Right lung (tissue), 10 donors: ENCODE measurements at places on chromosomes 3 and 15. TPM values are rescaled to one million over a fixed set of nuclear protein-coding genes. Genes with fewer than 3 reads are reported as not detected.

GRCh38 chr3:155352900-155353490 lies 59.5 kb upstream of the STRIT1 start:
- peak; percentile 30 for DNase-seq

DNA sequence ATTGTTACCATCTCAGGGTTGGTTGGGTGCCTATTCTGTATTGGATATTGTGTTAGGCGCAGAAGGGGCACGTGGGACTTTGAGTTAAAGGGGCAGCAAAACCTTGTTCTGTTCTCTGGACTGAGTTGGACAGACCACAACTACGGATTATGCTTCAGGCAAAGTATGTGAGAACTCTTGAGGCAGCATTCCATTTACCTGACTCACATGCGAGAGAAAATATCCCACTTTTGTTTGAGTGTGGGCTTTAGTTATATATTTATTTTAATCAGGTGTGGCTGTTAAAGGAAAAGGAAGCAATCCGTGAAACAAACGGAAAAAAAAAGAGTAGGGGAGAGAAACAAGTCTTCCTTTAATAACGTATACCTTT lies 627 bp upstream of the PLS1 start:
- no peak for DNase-seq

GRCh38 chr3:115226844-115227445 lies 79.9 kb upstream of the ZBTB20 start:
- no peak for DNase-seq

DNA sequence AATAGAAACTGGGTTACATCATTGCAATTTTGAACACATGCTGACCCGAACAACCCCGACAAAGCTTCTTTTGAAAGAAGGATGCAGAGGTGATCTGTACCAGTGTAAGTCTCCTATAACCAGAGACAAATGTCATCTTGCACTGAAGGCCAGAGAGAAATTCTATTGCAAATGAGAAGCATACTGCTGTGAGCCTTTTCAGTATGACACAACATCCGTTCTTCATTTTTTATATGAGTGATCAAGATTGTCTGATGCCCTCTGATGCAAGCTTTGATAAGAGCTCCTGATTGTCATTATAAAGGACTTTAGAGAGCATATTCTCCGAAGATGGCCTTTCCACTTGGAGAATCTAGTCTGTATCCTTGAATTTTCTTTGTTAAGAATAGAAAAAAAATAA lies 36.9 kb downstream of the PCOLCE2 start:
- DNase-seq = no peak

- no peak for DNase-seq
Observed at GRCh38 chr15:81291916-81292522, 31.9 kb downstream of the STARD5 start.

DNA sequence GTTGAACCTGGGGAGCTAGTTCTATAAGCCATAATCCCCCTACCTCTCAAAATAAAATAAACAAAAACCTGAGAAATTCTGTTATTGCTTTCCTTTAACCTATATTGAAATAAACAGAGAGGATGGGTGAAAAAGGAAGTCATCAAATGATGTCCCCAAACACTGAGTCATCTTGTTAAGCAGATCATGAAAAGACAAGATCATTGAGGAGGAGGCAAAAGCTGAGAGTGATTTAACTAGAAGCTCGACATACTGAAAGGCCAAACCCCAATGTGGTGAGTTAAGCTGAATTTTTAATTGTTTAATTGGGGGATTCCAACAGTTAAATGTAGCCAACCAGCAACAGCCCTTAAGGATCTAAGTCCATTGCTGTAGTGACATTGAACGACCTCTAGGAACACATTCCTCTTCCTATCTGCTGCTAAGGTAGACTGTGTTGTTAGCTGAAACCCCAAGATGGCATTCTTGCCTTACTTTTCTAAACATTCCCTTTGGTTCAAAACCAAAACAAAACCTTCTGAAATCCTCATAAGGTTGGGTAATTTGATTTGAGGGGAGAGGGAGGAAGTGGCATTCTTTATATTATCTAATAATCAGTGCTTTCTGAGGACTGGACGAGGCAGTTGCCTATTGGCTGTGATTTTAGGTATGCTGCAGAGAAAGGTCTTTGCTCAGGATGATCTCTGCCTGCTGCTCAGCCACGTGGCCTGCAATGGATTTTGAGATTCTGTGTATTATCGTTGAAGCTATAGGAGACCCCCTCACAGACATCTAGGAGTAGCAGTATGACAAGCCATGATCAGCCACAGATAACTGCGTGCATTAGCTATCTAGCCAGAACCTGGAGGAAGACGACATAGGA lies 62.7 kb upstream of the BNIP2 start:
- no peak for DNase-seq

GRCh38 chr3:78129707-78130106 lies 1089.8 kb downstream of the ROBO2 start:
- DNase-seq = no peak

DNA sequence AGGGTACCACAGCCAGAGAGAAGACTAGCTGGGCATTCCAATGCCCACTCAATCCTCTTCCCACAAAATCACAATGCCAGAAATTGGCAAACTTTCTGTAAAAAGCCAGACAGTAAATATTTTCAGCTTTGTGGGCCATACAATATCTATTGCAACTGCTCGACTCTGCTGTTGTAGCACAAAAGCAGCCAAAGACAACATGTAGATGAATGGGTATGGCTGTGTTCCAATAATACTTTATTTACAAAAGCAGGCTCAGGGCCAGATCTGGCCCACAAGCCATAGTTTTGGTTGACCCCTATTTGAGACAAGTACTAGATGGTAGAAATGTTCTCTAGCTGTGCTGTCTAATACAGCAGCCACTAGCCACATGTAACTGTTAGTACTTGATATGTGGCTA lies 330.9 kb downstream of the ERC2 start:
- DNase-seq = no peak

- no peak for DNase-seq
Observed at GRCh38 chr15:92035961-92036360, 182.5 kb downstream of the SLCO3A1 start.

- no peak for DNase-seq
Observed at GRCh38 chr3:19103510-19103909, 44.8 kb upstream of the KCNH8 start.

DNA sequence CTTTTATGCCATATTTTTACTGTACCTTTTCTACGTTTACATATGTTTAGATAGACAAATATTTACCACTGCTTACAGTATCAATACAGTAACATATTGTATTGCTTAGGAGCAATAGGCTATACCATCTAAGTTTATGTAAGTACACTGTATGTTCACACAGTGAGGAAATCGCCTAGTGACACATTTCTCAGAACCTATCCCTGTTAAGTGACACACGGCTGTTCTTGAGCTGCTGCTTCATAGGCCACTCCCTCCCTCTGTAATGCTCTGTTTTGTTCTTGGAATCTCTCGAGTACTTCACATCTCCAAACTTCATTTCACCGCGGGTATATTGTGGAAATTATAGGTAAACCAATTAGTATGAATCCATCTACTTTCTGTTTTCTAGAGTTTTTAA lies 13.4 kb upstream of the SELENOT start:
- no peak for DNase-seq

GRCh38 chr15:81897057-81897677 lies 148.7 kb downstream of the MEX3B start:
- DNase-seq = no peak

Gene CLDN16
- 0.23 TPM for polyA plus RNA-seq

Gene HCLS1
- polyA plus RNA-seq = 7.5 TPM

Gene MYL3
- 7.3 TPM for polyA plus RNA-seq

Gene SPINK8
- not detected for polyA plus RNA-seq

Gene DGKG
- 4.8 TPM for polyA plus RNA-seq

Gene SI
- polyA plus RNA-seq = not detected

Gene NR1I2
- 0.50 TPM for polyA plus RNA-seq

Gene TAGLN3
- polyA plus RNA-seq = 3.4 TPM
